Effector memory CD8-positive, alpha-beta T cell (primary cell): ENCODE measurements at places on chromosomes 7 and 10.

DNA sequence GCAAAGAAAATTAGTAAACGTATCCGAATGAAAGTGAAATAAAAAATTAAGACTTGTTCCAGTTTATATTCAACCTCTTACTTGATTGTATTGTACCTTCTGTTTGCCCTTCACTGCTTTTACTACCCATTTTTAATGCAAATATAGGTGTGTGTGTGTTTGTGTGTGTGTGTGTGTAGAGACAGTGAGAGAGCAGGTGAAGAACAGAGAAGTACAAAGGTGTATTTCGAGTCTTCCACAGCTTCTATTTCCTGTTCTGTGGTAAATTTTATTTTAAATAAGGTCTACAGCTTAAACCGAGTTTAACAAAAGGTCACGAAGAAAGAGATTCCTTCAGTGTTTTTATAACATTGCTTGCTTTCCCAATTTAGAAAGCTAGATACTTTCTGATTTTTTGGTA, 12.7 kb upstream of the SVIL start:
- no peak for DNase-seq

- DNase-seq, result no peak
These were observed 91.7 kb downstream of the GLRX3 start for GRCh38 chr10:130227883-130228282.

- no peak for DNase-seq
These were observed 180.5 kb upstream of the PRSS58 start for GRCh38 chr7:142438235-142438922.

DNA sequence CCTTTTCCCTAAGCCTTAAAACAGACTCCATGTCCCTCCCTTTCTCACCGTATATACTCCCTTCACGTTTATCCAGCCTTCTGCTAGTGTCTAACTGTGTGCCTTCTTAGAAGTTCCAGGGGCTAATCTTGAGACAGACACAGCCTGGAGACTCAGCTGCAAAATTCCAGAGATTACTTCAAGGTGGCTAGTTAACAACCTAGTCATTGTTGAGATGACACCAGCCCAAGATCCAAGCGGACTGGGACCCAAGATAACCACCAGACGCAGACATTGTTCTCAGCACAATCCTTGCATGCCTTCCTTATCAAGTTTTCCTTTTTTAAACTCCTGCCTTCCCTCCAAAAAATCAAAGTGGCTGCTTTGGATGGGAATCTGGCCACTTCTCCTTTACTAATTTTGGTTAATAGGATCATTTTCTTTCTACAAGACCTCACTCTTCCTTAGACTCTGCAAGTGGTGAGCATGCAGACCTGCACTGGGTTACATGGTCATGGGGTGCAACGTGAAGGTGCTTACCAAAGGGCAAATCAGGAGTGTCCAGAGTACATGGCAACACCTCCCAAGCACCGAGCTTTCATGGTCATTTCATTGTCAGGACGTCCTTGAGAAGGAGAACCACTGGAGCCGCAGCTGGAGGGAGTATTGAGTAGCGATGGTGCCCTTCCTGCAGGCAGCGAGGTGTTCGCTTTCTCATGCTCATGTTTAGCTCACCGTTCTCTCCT, 69.7 kb downstream of the ANLN start:
- no peak for DNase-seq

- no peak for DNase-seq
These were observed 65.1 kb upstream of the ITGA8 start for GRCh38 chr10:15784662-15785300.

DNA sequence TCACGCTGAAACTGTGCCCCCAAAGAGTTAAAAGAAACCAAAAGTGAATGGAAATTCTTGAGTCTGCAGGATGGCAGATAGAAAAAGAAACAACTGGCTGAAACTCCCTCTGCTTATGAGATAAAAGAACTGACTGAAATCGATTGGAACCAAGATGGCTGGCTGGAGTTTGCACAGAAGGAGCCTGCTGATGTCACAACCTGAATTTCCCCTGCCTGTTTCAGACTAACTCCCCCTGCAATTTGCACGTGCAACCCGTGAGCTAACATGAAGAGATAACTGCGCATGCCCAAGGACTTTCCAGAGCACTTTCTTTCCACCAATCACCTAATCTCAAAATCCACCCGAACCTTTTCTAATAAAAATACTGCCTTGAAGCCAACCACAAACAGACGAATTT, 435.5 kb downstream of the CALN1 start:
- DNase-seq, result no peak

DNA sequence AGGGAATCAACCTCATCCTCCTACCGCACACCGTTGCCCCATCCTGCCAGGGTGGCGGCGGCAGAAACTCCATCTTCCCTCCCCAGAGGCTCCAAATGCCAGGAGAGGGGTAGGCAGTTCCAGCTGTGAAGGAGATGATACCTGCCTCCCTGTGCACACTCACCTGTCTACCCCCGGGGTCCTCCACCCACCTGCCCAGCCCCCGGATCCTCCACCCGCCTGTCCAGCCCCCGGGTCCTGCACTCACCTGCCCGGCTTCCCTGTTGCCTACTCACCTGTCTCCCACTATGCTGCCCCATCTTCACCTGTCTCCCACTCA, 13.4 kb upstream of the DNAAF5 start:
- DNase-seq, result no peak
